ENCODE measurements at places on chromosomes 5 and 9.

DNA sequence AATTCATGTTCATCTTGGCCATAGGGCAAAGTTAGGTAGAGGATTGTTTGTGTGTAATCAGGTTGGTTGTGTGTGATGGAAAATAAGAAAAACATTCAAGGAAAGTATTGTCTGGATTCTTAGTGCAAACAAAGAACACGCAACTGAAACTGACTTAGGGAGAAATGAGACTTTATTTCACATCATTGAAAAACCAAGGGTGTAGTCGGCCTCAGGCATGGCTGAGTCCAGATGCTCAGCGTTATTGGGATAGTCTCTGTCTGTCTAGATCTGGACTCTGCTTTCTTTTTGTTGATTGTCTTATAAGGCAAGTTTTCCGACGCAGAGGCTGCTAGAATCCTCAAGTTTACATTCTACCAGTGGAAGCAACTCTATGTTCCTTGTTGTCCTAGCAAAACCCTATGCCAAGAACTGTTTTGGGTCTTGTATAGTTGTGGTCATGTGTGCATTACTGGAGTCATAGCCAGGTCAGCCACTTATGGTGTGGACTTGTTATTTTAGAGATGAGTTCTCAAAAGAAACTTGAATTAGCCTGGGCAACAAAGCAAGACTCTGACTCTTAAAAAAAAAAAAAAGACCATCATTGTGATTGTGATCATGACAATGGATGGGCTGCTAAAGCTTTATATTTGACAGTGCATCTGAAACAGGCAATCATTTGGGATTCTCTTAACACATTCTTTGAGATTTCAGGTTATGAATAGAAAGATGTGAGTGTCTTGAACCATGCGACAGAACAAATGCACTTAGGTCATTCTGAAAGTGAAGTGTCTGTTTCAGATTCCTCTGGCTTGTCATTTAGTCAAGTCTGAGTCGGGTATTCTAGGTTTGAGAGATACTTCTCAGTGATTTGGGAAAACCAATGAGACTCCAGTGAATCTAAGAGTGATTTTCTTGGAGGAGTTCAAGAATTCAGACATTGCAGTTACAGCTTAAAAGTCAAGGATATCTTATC, 82.6 kb downstream of the DOCK2 start:
- DNase-seq = no peak

DNA sequence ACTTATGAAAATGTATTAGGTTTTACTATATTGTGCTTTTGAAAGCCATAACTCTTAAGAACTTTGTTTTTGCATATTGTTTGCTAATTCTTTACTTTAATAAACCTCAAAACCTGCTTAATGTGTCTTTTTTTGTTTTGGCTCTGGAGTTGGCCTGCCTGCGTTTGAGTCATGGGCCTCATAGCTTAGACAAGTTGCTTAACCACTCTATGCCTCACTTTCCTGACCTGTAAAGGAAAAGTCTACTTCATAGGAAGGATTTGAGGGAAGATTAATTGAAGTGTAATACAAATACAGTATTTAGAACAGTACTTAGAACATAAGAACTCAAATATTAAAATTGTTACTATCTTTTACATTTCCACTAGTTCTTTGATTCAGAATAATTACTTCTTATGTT, 10.3 kb downstream of the SMIM32 start:
- no peak for DNase-seq

DNA sequence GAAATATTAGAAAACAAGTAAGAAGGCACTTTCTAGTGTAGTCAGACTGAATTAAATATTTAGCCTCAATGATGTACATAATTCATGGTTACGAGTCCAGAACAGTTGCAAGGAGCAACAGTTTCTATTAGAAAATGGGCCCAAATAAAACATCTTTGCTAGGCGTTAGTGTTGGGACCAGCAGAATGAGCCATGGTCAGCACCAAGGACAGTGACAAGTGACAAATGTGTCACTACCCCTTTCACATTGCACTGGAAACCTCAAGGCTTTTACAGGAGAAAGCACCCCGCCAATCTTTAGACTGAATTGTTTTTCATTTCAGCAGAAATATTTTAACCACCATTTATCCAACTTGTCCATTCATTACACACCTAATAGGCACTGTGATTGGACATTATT, 301.3 kb upstream of the ADCY2 start:
- no peak for DNase-seq

DNA sequence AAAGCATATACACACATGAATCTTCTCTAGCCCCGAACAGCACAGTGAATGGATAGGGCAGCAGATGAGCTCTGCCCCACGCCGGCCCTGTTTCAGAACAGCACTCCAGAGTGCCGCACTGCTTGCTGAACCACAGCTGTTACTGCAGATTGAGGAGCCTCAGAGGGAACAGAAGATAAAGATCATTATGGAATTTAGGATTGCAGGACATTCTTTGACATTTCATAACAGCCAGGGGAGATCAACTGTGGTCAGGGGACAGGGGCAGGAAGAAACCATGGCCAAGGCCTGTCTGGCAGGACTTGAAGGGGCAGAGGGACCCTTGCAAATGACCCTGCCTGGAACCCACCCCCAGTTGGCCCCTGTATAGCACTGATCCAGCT, 20.6 kb downstream of the IRF1 start:
- DNase-seq = peak; percentile 52

GRCh38 chr9:113261917-113262671, 13.3 kb downstream of the CDC26 start:
- DNase-seq = no peak

GRCh38 chr9:38288502-38288901, 104.0 kb upstream of the ALDH1B1 start:
- DNase-seq = no peak

- no peak for DNase-seq
Observed at GRCh38 chr5:164951570-164951969, 1446.2 kb downstream of the MAT2B start.

DNA sequence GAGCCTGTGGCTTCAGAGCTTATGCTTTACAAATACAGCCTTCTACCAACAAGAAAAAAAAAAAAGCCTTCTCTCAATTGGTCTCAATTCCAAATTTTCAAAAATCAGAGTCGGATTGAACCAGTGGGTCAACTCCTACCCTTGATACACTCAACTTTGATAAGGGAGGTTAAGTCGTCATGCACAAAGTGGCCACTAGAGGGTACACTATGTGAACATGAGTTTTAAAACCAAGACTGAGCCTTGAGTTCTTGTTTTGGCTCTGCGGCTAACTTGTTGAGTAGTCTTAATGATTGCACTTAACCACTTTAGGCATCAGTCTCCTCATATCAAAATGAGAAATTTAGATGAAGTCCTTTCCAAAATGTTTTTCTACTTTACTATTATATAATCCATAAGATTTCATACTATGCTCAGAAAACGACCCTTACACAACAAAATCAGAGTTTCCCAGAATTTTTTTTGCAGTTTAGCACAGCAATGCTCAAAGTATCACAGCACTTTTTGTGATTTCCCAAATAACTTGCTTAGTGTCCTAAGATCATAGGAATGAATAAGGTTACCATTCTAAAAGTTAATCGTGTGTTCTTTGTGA, 92.9 kb upstream of the MTAP start:
- no peak for DNase-seq

DNA sequence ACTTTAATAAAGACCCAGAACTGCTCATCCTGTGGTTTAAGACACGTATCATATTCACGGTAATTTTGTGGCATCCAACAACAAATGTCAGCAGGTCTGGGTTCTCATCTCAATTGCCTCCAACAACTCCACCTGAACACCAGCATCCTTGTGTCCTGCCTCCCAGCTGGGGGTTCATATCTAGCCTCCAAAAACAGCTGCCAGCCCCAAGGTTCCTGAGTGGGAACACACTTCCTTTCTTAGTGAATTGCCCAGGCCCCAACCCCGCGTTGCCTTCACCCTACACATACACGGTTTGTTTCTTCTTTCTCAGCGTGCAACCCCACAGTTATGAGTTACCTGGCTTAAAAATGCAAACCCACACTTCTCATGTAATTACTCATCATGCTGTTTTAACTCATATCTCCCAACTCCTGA, 77.9 kb downstream of the SEMA4D start:
- peak; percentile 64 for DNase-seq

GRCh38 chr9:137231372-137232039, 805 bp downstream of the SLC34A3 start:
- no peak for DNase-seq

- DNase-seq = no peak
Observed at GRCh38 chr5:164722702-164723101, 1217.3 kb downstream of the MAT2B start.

GRCh38 chr9:72952914-72953313, at the start of gene ALDH1A1:
Gene ALDH1A1 (minus strand): TSS chr9:72953053. CDS start chr9:72953000, 53 bp downstream.
- DNase-seq = no peak

GRCh38 chr5:165139721-165140120, 1634.3 kb downstream of the MAT2B start:
- DNase-seq = no peak

- no peak for DNase-seq
Observed at GRCh38 chr5:174090129-174090528, 44.6 kb downstream of the NSG2 start.

GRCh38 chr5:79932510-79933504, 58.3 kb downstream of the MTX3 start:
- peak; percentile 39 for DNase-seq

DNA sequence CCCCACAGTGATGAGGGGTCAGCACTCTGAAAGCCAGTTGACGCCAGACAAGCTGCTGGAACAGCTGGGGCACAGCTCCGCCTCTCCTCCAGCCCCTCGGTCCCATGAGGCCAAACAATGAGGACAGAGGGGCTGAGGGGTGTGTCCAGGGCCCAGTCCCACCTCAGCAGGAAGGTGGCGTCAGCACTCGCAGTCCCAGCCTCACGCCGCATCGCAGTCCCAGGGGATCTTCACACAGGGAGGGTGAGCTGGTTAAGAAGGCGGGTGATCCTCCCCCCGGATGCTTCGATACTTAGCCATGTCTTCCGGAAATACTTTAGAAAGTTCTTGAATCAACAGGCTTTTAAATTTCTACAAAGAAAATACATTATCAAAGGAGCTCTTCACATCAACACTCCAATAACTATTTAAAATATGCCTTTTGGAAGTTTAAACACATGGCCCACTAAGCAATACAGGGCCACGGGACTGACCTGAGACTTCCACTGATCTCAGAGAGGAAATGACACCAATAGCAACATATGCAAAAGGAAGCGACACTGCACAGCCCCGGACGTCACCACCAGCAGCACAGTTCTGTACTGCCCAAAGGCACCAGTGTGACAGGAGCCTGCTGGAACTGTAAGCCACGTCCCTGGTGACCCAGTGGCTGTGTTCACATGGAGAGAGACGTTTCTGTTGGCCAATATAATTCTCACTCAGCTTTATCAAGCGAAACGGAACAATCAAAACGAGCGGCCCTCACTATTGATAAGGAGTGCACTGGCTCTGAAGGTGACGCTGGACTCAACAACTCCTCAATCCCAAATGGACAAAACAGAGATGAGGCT, 5.9 kb downstream of the MED10 start:
- no peak for DNase-seq

- no peak for DNase-seq
Observed at GRCh38 chr9:109770101-109770500, 9.9 kb upstream of the PALM2AKAP2 start.

GRCh38 chr5:5978501-5979376, 399.6 kb downstream of the MED10 start:
- DNase-seq = no peak

DNA sequence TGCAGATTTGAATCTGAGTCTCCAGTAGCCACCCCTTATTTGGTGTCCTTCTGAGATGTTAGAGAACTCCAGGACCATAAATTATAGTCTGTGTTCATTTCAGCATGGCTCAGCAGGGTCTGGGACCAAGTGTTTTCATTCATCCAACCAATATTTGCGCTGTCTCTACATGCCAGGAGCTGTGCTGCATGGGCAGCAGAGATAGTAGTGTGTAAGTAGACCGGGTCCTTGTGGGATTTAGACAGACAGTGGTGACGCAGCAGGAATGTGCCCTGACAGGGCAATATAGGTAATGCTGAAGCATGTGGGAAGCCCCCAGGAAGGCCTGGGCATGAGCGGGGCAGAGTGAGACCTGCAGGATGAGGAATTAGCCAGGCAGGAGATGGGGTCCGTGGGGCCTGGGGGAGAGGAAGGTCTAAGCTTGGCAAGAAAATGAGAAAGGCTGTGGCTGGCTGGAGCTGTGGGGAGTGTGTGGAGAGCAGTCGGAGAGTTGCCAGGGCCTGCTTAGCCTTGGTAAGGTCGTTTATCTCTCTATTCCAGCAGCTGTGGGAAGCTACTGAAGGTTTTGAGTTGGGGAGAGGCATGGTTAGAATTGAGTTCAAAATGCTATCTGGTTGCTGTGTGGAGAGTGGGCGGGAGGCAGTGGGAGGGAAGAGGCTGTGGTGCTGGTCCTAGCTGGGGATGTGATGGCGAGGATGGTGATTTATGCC, 16.8 kb downstream of the STXBP1 start:
- DNase-seq = no peak

DNA sequence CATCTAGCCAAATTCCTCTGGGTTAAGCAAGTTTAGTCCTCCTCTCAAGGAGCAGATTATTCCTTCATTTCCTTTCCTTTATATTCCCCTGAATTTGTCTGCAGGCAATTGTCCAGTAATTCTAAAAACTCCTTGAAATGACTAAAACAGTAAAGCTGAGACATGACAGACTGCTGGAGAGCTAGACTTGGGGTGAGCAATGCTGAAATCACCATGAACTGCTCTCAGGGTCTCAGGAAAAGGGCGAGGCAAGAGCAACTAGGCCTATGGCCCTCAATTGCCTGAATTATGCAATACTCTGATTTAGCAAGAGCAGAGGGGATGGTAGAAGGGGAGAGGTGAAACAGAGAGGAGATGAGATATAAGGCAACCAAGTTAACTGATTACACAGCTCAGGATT, 172.9 kb upstream of the NREP start:
- no peak for DNase-seq

DNA sequence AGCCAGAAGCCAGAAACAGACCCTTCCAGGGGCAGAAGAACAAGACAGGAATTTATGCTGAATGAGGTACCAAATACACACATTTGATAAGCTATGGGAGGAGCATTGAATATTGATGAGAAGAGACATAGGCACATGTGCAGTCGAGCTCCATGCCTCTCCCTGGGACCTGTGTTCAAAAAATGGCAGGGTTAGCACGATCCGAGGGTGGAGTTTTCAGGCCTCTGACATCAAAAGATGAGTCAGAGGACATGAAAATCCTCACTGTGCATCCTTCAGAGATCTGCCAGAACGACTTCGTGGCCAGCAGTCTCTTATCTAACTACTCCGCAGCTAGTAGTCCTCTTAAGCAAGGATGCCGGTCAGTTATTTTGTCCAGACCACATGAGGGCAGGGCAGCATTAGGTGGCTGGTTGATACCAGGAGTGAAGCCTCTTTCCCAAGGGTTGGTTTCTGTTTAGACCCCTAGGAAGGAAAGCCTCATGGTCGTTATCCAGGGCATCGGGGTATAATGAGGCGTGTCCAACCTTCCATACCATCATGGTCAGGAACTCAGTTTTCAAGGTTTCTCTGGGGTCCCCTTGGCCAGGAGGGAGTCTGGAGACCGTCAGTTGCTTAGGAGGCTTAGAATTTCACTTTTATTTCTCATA, 11.6 kb upstream of the CMBL start:
- no peak for DNase-seq

All from spleen (tissue), 13 donors.